ENCODE measurements at places on chromosomes 7 and 10. TPM values are rescaled to one million over a fixed set of nuclear protein-coding genes. Genes with fewer than 3 reads are reported as not detected.

PCDH15 gene
- not detected for polyA plus RNA-seq

GRCh38 chr10:128437786-128438345, 311.6 kb upstream of the MKI67 start:
- no peak for DNase-seq

- no peak for DNase-seq
Measured at GRCh38 chr10:33617381-33618080, 283.1 kb upstream of the NRP1 start.

DNA sequence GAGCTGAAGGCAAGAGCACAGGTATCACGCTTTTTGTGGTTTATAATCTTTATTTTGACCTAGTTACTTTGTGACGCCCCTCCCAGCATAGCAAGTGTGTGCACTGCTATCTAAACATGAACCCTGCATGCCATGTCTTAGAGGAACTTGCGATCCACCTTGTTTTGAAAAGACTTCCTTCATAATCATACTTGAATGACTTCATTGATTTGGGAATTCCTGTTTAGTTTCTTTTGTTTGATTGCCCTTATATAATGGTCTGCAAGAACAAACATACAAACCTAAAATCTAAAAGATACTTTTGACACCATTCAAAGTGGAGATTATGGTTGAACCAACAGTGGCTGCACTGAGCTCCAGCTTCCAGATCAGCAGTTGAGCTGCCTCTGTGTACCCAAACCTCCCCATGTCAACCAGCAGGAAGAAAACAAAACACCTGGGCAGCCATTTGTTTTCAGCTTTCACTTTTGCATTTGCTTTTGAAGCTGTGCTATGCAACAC, 132.6 kb downstream of the CELF2 start:
- no peak for DNase-seq

DNA sequence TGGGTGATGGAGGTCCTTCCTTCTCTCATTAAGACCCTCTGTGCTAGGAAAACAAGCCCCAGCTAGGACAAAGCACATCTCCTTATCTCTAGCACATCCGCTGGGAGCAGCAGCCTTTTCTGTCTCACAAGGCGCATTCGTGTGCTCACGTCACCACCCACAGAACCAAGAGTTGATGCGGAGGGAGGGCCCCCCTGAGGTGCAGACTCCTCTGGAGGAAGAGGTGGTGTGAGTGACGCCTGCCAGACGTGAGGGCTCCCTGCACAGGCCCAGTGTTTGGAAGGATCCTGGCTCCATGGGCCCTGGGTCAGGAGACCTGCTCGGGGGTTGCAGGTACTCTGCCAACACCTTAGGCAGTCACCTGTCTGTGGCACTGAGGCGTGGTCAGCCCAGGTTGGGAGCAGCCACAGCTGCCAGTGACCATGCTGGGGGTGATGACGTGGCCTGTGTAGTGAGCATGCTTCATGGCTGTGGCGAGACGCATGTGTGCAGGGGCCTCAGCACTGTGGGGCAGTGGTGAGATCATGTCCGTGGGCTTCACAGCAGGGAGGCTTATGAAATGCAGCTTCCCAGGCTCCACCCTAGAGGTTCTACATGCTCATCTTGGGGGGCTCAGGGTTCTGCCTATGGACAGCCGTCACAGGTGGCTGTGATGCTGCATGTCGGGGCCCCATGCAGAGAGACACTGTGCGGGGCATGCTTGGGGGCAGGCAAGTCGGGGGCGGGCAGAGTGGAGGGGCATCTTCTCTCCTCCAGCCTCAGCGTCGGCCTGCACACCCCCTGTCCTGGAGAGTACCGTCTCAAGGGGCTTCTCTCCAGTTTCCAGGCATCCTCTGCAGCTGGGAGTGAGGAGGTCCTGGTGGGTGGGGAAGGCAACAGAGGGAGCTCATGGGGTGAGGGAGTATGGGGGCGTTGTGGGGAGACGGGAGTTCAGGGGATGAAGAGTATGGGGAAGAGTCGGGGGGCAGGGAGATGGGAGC, 56.2 kb upstream of the DPYSL4 start:
- no peak for DNase-seq

- DNase-seq, result no peak
Measured at GRCh38 chr7:22361320-22361719, 4.4 kb upstream of the RAPGEF5 start.

- peak; percentile 56 for DNase-seq
Measured at GRCh38 chr7:133513608-133514007, 260.7 kb downstream of the EXOC4 start.

PLXDC2 gene
- polyA plus RNA-seq, result 0.81 TPM

- peak; percentile 61 for DNase-seq
Measured at GRCh38 chr7:155643804-155644177, 670 bp upstream of the RBM33 start.

LIPJ gene
- polyA plus RNA-seq, result 0.18 TPM

GRCh38 chr10:18576586-18576985, 74.8 kb downstream of the NSUN6 start:
- DNase-seq, result no peak

DNA sequence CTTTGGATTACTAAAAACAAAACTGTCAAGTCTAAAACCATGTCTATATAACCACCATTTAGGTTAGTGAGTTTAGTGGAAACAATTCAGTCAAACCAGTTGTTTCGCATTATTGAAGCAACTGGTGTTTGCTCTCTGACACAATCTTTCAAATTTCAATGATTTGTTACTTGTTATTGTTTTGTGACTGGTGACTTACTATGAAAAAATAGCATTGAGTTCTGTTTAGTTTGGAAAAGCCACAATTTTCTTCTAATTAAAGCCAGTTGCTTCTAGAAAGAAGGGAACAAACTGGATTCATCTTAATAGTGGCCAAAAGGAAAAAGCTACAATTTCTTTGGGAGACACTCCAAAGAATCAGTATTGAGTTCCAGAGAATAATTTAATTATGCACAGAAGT, 30.4 kb downstream of the LAMB4 start:
- peak; percentile 30 for DNase-seq

ITIH2 gene
- not detected for polyA plus RNA-seq

TMEM140 gene
- polyA plus RNA-seq, result 6.1 TPM

DNA sequence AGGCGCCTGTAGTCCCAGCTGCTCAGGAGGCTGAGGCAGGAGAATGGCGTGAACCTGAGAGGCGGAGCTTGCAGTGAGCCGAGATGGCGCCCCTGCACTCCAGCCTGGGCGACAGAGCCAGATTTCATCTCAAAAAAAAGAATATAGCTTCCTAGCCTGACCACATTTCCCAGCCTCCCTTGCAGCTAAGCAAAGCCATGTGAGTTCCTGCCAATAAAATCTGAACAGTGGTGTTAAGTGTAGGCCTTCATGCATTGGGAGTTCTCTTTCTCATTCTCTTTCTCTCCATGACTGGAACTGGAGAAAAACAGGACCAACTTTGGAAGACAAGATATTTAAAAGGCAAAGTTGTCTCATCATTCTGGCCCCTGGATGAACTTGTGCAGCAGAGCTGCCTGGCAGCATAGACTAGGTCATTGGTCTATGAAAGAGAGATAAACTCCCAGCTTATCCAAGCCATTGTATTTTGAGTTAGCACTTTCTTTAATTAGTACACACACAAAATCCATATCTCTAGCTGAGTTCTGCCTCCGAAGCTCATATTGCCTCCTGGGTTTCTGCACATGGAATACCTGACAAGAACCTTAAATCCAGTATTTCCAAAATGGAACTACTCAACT, 60.8 kb downstream of the TSPAN12 start:
- DNase-seq, result no peak

OLAH gene
- not detected for polyA plus RNA-seq

GRCh38 chr7:33845991-33846509, 59.3 kb upstream of the BMPER start:
- peak; percentile 53 for DNase-seq

- peak; percentile 61 for DNase-seq
Measured at GRCh38 chr7:34087892-34088891, 182.9 kb downstream of the BMPER start.

BPGM gene
- polyA plus RNA-seq, result 41.3 TPM

GRCh38 chr10:77011874-77012811, 625.5 kb downstream of the KCNMA1 start:
- DNase-seq, result peak; percentile 75

- peak; percentile 98 for DNase-seq
Measured at GRCh38 chr10:13712837-13713581, 126.2 kb downstream of the PRPF18 start.

- DNase-seq, result peak; percentile 88
Measured at GRCh38 chr10:79380125-79380945, 33.1 kb downstream of the PPIF start.

GRCh38 chr10:70212879-70213278, 20.4 kb downstream of the PPA1 start:
- peak; percentile 46 for DNase-seq

- no peak for DNase-seq
Measured at GRCh38 chr10:27816320-27816719, 70.7 kb upstream of the MKX start.

PKD2L1 gene
- not detected for polyA plus RNA-seq

DNA sequence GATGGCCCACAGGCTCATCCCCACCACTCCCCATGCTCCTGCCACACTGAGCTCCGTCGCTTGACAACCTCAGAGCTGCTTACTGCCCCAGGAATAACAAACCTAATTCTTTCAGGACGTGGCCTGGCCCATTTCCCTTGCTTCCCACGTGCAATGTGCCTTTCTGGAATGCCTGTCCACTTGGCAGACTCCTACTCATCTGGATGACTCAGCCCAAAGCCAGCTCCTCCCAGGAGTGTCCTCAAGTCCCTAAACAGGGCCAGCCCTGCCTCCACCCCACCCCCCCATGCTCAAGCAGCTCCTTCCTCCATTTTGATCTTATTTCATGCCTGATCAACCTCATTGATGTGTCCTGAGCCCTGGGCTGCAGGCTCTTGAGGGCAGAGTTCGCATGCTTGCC, 164.9 kb upstream of the RNF32 start:
- DNase-seq, result peak; percentile 52

GRCh38 chr10:11165591-11166543, 148.2 kb downstream of the CELF2 start:
- peak; percentile 53 for DNase-seq

- peak; percentile 85 for DNase-seq
Measured at GRCh38 chr7:150368096-150368883, at the start of gene REPIN1. TSS of gene REPIN1 (plus strand) at chr7:150368822. CDS start at chr7:150369712, 890 bp downstream.

GRCh38 chr7:10618953-10619352, 354.7 kb upstream of the PHF14 start:
- no peak for DNase-seq

DNA sequence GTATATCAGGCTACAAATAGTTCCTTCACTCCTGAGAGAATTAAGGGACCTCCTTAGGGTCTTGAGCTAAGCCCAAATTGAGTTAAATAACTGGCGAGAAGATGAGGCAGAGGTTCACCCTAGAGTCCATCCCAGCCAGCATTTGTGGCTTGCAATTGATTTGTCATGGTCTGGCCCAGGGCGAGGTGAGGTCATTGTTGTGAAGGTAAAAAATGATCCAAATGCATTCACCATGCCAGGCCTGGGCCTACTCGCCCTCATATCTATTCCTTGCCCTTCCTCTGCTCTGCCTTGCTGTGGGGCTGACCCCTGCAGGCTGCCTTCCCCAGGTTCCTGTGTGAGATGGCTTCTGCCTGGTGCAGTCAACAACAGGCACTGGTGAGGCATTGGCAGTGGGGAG, 207.2 kb downstream of the ZNF365 start:
- peak; percentile 65 for DNase-seq

- no peak for DNase-seq
Measured at GRCh38 chr10:72851509-72851908, 42.0 kb upstream of the OIT3 start.

DNA sequence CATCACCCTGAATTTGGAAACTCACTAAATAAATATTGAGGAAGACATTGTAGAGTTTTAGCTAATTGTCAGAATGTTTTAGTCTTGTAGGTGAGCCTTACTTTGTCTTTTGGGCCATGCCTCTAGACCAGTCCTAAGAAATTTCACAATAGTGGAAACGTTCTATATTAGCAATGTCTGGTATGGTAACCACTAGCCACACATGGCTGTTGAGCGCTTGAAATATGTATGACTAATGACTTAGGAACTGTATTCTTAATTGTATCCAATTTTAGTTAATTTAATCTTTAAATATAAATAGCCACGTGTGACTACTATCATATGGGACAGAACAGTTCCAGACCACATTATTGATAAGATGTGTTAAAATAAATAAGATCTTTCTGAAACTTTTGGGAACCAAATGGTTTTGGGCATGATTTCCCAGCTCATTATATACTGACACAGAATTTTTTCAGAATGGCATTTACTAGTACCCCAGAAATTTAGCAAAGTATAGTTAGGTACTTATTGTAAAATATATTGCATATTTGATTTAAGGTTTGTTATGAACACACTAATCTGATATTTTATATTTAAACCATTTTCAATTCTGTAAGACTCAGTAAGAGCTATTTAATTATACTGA, 95.0 kb downstream of the VPS50 start:
- peak; percentile 92 for DNase-seq

GRCh38 chr10:4902571-4903011, 60.6 kb upstream of the AKR1C1 start:
- DNase-seq, result peak; percentile 26

DNA sequence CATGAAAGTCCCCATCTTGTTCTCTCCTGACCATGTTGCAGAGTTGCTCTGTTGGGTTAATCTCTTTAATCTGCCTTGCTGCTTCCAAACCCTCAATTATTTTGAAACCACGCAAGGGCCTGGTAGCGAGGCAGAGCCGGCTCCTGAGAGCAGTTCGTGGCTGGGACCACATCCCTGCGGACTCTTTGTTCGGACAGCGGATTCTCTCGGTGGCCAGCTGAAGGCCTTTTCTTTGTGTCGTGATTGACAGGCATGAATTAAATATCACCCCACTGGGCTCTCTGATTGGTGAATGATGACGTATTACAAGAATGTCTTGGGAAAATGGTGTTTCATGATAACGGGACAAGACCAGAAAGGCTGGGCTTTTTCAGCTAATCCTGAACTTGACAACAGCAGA, 66.9 kb upstream of the ARHGAP21 start:
- no peak for DNase-seq

DNA sequence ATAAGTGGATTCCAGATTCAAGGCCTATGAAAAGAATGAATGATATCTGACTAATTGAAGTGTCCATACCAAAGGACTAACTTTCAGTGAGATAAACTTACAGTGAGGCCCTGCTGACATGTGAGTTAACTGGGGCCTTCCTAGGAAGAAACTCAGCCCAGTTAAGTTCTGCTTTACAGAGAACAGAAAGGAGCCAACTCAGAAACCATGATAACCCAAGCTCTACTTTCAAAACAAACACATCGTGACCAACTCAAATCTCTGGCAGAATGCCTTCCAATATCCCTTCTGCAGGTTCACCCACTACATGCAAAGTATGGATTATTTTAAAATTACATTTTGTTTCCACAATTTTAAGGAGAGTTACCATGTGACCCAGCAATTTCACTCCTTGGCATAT, 75.8 kb upstream of the MRLN start:
- DNase-seq, result no peak

- no peak for DNase-seq
Measured at GRCh38 chr10:80471715-80472233, 17.7 kb downstream of the TSPAN14 start.

DNA sequence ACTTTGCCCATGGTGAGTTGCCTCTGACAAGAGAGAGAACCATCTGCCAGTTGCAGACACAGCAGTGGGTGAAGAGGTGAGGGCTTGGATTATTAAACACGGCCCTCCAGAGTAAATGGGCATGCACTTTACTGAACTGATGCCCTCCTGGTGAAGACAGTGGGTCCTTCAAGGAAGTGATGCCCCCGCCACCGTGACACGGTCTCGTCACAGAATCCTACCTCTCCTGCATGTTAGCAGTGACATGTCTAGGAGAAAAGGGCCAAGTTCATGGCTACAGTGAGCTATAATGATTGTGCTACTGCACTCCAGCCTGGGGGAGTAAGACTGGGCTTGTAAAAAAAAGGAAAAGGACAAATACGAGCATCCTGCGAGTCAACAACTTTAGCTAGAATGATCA, 2.4 kb downstream of the BNIP3 start:
- no peak for DNase-seq

PLEKHA8 gene
- 4.5 TPM for polyA plus RNA-seq

GRCh38 chr10:110423650-110424049, 74.1 kb upstream of the DUSP5 start:
- no peak for DNase-seq
